Stimulated activated CD4-positive, alpha-beta T cell treated with anti-CD3 and anti-CD28 coated beads, TNF-alpha, amount 100 ng/mL, for 48 hours (primary cell): ENCODE measurements at places on chromosomes 5 and 9.

DNA sequence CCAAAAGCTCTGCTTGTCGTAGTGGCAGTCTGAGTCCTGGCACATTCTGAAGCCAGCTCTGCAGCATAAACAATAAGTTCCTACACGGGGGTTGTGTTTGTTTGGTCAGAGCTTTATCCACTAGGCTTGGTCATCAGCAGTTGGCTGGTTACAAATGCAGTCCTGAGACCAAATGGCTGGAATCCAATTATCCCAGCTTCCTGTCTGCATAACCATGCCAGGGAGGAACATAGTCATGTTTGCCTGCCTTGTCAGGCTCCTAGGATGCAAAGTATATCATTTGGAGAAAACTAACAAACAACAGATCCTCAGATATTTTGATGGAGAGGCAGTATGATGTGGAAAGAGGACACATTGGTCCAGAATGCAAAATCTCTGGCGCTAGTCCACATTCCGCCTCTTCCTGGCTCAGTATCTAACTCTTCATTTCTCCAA is 85.8 kb downstream of the FBXO38 start:
- DNase-seq = no peak

- DNase-seq = no peak
Measured at GRCh38 chr9:134432471-134432870, 106.2 kb downstream of the RXRA start.

DNA sequence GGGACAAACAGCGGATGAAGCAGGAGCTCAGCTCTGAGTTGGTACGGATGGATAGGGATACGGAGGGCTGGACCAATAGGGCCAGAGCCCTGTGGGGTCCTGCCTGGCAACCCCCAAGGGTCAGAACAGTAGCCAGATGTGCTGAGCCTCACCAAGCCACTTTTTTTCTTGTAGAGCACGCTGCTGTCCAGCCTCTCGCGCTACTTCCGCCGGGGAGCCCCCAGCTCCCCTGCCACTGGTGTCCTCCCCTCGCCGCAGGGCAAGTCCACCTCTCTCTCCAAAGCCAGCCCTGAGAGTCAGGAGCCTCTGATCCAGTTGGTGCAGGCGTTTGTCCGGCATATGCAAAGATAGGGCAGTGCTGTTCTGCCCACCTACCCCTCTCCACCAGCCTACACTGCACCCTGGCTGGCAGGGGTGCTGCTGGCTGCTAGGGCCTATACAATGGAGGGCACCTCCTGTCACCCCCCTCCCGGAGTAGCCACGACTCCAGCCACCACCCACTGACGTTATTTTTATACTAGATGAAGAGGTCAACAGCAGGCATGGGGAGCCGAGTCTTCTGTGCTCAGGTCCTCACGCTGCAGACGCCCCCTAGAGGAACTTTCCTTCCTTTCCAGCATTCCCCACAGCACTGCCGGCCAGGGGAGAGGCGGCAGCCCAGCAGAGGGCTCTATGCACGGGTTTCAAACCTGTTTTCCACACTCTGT is 21.6 kb downstream of the SH3GLB2 start:
- DNase-seq = peak; percentile 25

DNA sequence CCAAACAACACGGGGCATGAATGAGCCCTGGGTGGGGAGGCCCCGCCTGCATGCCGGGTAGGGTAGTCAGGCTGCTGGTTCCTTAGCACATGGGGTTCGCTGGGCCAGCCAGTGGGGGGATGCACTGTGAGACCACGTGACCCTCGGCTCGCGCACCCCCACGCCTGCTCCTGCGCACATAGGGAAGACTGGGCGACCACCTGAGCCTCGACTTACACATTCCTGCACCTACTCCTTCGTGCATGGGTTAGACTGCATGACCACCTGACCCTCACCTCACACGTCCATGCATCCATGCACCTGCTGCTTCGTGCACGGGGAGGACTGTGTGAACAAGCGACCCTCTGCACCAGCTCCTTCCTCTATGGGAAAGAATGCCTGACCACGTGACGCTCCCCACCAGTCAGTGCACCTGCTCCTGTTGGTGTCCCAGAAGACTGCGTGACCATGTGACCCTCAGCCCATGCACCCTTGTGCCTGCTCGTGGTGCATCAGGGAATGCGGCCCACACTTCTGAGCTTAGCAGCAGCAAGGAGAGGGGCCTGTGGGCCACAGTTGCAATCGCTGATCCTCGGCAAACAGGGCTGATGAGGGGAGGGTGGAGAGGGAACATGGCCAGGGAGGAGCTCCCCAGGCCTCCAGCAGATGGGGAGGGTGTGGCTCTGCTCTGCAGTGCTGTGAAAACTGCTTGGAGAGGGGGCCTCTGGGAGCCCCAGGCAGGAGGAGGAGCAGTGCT is 18.1 kb downstream of the LPCAT1 start:
- no peak for DNase-seq

- no peak for DNase-seq
Measured at GRCh38 chr9:121328876-121329681, 41.0 kb downstream of the STOM start.

GRCh38 chr9:96299823-96300222 is 2.2 kb downstream of the HSD17B3 start:
- DNase-seq = no peak

DNA sequence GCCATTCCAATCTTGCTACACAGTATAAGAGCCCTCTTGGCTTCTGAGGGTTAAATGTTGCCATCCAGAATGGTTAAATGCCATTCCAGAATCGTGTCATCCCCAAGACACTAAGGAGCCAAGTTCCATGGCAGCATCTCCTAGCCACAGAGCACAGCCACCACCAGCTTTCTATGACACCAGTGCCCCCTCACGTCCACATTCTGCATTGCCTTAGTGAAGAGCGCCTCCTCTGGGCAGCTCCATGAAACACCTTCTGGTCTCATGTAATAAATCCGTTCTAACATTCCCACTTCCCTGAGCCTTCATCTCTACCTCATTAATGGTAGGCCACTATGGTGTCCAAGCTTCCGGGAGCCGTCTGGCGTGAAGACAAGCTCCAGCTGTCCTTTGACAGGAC is 12.4 kb downstream of the CBY3 start:
- DNase-seq = no peak

GRCh38 chr5:75053304-75054133 is 1.2 kb upstream of the GCNT4 start:
- peak; percentile 45 for DNase-seq
